ENCODE measurements at places on chromosomes 3 and 15. TPM values are rescaled to one million over a fixed set of nuclear protein-coding genes. Genes with fewer than 3 reads are reported as not detected.

The MAGI1 gene
- total RNA-seq, result 10.6 TPM

The DZIP1L gene
- 26.0 TPM for total RNA-seq

The ADAMTSL3 gene
- 0.56 TPM for total RNA-seq

The ECE2 gene
- total RNA-seq, result not detected

The RARB gene
- total RNA-seq, result 6.9 TPM

The ERICH6 gene
- 0.06 TPM for total RNA-seq

The CHRM5 gene
- under 0.01 TPM for total RNA-seq

The TGM5 gene
- total RNA-seq, result not detected

The GATA2 gene
- total RNA-seq, result 4.1 TPM

The TUSC7 gene
- total RNA-seq, result not detected

The SLC38A3 gene
- not detected for total RNA-seq

The VGLL3 gene
- 14.5 TPM for total RNA-seq

The ELL3 gene
- total RNA-seq, result 3.4 TPM

The USF3 gene
- total RNA-seq, result 3.8 TPM

The A4GNT gene
- total RNA-seq, result not detected

The TMED3 gene
- 117 TPM for total RNA-seq

The C2CD4A gene
- 0.06 TPM for total RNA-seq

The FBXO40 gene
- total RNA-seq, result not detected

The ATP13A5 gene
- not detected for total RNA-seq

The C3orf22 gene
- not detected for total RNA-seq

The HTR3E gene
- not detected for total RNA-seq

The ARGFX gene
- not detected for total RNA-seq
